AG04450 (cell line): ENCODE measurements at places on chromosomes 7 and 10.
A peak's percentile ranks its signal among the peaks of the same experiment; 100 is the strongest.

- DNase-seq, result no peak
These were observed 38.1 kb upstream of the DUSP5 start for GRCh38 chr10:110459600-110459999.

DNA sequence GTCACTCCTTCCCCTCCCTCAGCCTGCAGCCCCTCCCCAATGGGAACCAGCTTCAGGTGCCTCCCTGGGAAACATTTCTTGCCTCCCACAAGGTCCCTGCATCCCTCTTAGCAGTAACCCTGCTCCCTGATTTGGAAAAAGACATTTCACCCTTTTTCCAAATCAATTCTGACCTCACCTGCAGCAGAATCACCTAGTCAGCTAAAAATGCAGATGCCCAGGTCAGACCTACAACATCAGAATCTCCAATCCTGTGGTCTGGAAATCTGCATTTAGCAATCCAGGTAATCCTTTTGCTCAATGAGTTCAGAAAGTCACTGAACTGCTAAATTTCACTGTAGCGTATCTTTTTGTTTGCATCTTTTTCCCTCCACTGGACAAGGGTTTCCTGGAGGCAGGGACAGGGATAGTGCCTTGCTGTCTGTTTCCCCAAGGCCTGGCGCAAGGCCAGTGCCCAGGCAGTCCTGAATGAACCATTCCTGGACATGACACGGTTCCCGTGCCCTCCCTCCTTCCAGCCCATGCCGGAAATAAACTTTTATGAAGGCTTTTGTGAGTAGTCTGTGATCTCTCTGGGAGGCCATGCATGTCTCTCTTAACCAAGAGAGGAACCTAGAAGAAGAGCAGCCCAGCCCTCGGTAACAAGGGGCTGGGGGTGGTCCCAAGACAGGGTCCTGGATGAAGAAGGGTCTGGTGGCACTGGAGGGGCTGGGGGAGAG lies 44.0 kb downstream of the COL13A1 start:
- no peak for DNase-seq

DNA sequence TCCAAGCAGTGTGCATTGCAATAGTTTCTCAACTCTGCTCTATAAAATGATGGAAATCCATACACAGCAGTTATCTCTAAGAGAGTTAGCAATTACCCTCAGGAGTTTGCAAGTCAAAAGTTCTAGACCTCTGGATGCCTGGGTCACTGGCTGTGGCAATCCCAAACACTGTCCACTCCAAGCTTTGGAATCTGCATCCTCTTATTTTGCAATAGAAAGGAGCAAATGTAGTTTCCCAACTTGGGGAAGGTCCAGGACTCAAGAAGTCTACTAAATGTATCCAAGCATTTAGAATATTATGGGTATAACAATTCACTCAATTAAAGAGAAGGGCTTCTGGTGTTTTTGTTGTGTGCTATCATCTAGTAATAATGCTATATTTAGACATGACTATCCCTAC lies 131.3 kb upstream of the NRP1 start:
- DNase-seq, result no peak

DNA sequence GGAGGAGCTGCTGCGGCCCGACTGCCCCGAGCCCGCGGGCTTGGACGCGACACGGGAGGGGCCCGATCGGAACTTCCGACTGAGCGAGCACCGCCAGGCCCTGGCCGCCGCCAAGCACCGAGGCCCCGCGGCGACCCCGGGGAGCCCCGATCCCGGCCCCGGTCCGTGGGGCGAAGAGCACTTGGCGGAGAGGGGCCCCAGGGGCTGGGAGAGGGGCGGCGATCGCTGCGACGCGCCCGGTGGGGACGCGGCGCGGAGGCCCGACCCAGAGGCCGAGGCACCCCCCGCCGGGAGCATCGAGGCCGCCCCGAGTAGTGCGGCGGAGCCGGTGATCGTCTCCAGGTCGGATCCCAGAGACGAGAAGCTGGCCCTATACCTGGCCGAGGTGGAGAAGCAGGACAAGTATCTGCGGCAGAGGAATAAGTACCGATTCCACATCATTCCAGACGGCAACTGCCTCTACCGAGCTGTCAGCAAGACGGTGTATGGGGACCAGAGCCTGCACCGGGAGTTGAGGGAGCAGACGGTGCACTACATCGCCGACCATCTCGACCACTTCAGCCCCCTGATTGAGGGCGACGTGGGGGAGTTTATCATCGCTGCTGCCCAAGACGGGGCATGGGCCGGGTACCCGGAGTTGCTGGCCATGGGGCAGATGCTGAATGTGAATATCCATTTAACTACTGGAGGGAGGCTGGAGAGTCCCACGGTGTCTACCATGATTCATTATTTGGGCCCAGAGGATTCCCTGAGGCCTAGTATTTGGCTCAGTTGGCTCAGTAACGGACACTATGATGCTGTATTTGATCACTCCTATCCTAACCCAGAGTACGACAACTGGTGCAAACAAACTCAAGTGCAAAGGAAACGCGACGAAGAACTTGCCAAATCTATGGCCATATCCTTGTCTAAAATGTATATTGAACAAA lies 1.4 kb downstream of the OTUD1 start:
- no peak for DNase-seq

GRCh38 chr7:32869716-32870115 lies 21.8 kb downstream of the KBTBD2 start:
- no peak for DNase-seq

- DNase-seq, result no peak
These were observed 24.2 kb downstream of the PRKAG2 start for GRCh38 chr7:151852486-151853396.

DNA sequence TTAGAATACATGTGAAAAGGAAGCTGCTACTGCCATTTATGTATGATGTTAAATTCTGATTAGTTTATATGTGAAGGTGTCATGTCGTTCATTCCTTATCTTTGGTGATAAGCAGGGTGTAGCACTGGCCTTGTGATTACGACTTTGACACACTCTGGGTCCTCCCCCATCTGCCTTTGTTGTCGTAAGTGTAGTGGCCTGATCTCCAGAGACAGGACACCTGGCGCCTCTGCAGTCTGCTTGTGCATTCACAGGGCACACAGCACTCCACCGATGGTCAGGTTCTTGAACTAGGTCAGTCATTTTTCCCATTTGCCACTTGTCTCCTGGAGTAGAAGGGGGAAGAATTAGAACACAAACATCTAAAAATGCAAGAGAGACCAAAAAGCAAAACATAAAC lies 186.0 kb downstream of the PRKCQ start:
- no peak for DNase-seq

- no peak for DNase-seq
These were observed 350.7 kb upstream of the ZMIZ1 start for GRCh38 chr10:78718032-78718572.

DNA sequence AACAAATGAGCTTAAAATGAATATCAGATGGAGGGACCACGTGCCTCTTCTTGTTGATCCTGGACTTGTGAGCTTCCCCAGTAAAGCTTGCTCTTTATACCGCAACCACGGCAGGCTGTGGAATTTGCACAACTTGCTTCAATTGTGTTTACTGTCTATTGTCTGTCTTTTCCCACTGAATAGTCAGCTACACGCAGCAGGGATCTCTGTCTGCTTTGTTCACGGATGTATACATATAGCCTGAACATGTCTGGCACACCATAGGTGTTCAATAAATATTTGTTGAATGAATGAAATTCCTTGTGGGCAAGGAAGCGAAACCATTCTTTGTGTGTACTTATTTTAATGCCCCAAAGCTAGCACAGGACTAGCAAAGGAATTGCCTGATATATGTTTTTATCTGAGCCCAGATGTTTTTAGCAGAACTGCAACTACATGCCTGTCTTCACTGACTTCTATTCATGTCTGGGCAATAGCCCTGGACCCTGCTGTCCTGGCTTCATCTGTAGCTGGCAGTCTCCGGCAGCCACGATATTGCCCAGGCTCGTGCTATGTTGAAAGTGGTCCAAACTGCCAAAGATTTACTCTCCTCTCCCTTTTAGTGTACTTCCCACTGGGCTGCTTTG lies 29.9 kb upstream of the IFRD1 start:
- DNase-seq, result no peak

DNA sequence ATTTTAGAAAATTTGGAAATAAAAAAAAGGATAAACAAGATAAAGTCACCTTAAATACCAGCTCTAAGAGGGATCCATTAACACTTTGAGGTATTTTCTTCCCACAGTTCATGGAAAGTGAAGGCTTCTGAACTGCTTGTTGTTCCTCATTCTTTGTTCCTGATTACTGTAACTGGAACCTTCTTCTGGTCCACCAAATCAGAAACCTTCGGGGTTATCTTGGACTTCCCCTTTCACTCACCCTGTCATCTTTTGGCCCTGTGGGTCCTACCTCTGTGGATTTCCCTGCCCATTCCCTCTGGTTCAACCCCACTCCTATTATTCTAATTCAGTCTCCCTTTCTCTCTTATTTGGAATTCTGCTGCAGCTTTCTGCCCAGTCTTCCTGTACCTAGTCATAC lies 116.5 kb upstream of the PRPS1L1 start:
- DNase-seq, result no peak

DNA sequence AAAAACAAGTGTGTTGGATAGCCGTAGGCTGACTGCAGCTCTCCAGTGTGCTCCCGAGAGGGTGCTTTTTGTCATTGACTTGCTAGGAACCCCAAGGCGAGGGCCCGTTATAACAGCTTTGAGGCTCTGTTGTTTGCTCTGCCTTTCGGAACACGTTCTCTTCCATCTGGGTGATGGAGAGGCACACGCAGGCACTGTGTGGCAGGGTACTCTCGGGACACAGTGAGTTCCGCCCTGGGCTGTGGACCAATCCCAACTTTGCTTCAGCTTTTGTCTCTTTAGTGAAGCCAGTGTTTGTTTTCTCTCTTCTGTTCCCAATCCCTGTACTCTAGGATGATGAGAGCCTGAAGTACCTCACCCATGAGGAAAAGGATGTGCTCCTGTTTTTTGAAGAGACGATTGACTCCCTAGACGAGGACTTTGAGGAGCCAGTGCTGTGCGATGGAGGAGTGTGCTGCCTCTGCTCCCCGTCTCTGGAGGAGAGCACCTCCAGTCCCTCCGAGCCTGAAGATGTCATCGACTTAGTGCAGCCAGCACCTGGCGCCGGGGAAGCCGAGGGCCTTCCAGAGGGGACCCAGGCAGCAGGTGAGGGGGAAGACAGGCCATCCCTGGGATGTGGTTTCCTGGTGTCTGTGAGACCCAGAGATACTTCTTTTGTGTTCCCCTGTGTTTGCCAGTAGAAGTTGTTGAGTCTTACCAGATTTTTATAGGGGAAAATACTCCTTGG lies 43.2 kb downstream of the PROSER2 start:
- DNase-seq, result no peak

DNA sequence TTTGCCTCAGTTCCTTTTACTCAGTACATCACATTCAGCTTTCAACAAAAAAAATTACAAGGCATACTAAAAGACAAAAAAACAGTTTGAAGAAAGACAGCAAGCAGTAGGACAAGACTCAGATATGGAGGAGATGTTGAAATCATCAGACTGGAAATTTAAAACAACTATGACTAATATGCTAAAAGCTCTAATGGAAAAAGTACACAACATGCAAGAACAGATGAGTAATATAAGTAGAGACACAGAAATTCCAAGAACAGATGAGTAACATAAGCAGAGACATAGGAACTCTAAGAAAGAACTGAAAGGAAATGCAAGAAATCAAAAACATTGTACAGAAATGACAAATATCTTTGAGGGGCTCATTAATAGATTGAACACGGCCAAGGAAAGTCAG lies 402.6 kb downstream of the NEBL start:
- no peak for DNase-seq

DNA sequence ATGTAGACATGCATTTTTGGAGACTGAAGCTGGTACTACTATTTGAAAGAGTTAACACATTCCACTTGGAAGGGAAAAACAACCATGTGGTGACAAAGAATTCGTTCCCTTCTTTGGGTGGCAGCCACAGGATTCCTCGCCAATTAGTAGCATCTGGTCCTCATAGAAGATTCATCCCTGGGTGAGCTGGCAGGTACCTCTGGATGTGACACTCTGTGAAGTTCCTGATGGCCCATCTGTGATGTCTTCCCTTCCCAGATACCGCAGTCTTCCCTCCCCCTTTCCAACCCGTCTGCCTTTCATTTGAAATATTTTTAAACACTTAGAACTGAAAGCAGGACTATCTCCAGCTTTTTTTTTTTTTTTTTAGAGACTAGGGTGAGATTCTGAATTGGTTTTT lies 569.5 kb downstream of the TYW1 start:
- DNase-seq, result no peak

- DNase-seq, result no peak
These were observed 149.3 kb downstream of the FGFR2 start for GRCh38 chr10:121448766-121449421.

DNA sequence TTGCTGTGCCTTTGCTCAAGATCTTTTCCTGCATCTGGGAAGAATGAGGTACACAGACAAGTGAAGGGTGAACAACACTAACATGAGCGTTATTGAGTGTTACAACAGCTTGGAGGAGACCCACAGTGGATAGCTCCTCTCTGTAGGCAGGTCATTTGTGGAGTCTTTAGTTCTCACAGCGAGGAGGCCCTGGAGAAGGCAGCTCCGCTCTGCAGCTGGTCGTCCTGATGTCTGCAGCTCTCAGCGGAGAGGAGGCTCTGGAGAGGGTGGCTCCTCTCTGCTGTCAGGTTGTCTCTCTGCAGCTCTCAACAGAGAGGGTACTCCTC lies 7.0 kb upstream of the DYNC2I1 start:
- DNase-seq, result no peak

- DNase-seq, result no peak
These were observed 57.4 kb downstream of the ITGB8 start for GRCh38 chr7:20388084-20388483.

DNA sequence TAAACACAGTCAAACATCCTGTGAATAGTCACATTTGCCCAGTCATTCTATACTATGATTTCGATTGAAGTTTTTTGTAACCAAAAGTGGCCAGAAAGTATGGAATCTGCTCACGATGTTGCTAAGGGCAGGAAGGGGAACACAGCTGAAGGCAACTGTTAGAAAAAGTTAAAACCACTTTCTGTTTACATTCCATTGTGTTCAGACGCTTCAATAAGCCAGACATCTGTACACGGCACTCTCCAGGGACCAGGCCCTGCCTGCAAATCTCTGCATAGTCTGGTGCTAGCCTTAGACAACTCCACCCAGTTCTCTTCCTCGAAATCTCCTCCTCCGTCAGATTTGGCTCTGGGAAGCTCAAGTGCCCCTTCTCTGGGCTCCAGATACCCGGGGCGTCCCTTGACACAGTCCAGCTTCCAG lies 17.1 kb upstream of the TMEM120A start:
- peak; percentile 80 for DNase-seq

DNA sequence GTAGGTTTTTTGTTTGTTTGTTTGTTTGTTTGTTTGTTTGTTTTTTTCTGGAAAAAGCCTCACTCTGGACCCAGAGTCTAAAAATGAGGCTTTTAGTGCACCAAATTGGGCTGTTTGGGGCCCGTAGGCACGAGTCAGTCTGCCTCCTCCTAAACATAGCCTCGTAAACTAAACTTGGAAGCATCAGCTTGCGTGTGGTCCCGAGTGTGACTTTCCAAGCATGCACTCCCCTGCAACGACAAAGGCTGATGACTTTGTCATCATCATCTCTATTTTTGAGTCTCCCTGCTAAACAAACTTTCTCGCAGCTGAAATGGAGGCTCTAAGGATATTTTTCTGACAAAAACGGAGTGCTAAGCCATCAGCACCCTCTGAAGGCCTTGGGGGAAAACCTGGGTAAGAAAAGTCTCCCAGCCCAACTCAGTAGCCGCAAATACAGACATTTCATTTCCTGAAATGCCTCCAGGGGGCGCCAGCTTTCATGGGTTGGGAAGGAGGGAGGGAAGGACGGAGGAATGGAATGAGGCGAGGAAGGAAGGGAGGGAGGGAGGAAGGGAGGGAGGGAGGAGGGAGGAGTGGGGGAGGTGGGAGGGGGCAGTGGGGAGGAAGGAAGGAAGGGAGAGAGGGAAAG lies 245.9 kb downstream of the KCNMA1 start:
- DNase-seq, result peak; percentile 73
